GF-D8 (cell line): ENCODE measurements at places on chromosomes 13 and 19.

DNA sequence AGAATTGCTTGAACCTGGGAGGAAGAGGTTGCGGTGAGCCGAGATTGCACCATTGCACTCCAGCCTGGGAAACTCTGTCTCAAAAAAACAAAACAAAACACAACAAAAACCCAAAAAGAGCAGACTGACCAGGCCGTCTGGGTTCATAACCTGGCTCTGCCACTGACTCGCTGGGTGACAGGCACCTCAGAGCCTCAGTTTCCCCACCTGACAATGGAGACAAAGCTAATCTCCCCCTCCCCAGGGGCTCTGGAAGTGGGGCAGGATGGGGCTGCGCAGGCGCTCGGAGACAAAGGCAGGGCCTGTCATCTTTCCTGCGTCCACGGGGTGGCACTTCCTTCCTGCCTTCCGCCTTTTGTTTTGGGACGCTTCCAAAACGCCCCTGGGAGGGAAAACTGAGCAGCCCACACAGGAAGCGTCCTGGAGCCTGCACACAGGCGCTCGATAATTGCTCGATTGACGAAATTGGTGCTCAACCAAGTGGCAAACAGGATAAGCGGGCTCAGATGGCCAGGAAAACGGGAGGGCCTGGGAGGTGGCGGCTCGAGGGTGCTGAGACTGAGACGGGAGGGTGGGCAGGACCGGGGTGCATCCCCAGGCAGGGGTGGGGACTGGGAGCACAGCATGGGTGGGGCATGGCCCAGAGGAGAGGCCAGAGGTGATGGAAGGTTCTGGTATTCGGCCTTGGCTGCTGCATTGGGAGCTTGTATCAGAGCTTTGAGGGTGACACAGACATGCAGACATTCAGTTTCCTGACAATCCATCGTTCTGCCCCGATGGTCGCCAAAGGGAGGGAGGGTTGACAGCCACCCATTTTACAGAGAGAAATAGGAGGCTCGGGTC lies 17.8 kb downstream of the SPC24 start:
- DNase-seq, result peak; percentile 26

DNA sequence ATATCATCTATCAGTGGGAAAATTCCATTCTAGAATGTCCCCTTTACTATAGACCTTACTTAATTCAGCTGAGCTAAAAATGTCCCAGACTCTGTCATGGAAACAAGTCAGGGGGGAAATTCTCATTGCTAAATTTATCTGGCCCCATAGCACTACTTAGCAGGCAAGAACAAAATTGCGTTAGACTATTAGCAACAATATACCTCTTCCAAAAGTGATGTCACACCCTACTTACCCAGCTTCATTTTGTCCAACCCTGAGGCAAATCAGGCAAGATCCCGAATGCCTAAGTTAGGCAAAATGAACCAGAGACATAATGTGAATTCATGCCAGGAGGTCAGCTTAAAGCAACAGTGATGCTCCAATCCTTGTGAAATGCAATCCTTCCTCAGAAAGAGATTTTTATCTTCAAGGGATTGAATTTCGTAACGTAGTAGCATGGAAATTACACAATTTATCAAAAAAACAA lies 93.7 kb downstream of the FRY start:
- peak; percentile 97 for DNase-seq

- no peak for DNase-seq
These were observed 51.5 kb downstream of the INSR start for GRCh38 chr19:7242601-7243258.

DNA sequence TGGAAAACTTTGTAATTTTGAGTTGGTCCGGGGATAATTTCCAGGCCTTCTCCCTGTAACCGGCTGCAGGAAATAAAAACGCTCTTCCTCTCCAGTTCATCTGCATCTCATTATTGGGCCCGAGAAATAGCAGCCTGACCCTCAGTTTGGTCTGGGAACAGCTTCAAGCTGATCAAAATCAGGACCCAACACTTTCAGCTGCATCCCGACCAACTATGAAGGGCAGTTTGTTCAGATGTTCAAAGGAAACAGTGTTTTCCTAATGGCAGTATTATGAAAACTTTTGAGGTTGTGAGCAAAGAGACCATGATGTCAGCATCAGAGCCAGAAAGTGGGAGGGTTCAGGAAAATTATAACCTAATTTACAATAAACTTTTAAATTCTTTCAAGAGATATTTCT lies 35.7 kb downstream of the STK24 start:
- no peak for DNase-seq

DNA sequence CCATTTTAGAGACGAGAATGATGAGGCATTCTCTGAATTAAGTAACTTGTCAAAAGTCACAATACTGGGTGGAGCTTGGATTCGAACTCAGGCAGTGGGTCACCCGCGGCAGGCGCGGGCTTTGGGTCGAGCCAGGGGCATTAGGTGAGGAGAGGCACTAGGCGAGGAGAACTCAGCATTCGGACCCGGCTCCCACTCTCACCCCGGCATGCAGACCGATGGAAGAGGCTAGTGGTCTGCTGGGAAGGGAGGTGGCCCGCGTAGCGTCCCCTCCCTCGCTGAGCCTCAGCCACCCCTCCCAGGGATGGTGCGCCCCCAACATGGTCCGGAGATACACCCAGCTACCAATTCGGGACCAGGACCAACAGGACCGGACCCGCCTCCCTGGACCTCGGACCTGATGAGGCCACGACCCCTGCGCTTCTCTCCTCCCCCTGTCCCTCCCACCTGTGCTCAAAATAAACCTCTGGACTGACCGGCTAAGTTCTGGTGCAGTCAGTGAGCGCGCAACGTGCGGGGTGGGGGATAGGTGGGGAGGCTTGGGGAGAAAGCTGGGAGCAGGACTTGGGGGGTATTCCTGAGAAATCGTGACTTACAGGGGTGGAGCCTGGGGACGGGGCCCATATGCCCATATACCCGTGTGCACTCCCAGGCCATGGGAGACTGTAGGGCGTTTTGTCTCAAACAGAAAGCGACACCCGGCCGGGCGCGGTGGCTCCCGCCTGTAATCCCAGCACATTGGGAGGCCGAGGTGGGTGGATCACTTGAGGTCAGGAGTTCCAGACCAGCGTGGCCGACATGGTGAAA lies 1.3 kb upstream of the SNAPC2 start:
- DNase-seq, result no peak

GRCh38 chr13:32627793-32628192 lies 41.5 kb downstream of the PDS5B start:
- no peak for DNase-seq

DNA sequence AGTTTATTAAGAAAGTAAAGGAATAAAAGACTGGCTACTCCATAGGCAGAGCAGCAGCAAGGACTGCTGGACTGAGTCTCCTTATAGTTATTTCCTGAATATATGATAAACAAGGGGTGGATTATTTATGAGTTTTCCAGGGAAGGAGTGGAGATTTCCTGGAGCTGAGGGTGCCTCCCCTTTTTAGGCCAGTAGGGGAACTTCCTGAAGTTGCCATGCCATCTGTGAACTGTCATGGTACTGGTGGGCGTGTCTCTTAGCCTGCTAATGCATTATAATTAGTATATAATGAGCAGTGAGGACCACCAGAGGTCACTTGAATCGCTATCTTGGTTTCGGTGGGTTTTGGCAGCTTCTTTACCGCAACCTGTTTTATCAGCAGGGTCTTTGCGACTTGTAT lies 13.5 kb downstream of the ZSCAN5A start:
- DNase-seq, result no peak

GRCh38 chr19:4781801-4782200 lies 9.7 kb upstream of the FEM1A start:
- DNase-seq, result no peak

GRCh38 chr19:588093-588740 lies 1.5 kb upstream of the HCN2 start:
- peak; percentile 43 for DNase-seq

- DNase-seq, result no peak
These were observed 6.4 kb downstream of the GARRE1 start for GRCh38 chr19:34260771-34261173.

- DNase-seq, result no peak
These were observed 153.8 kb downstream of the PCDH9 start for GRCh38 chr13:67076378-67076777.

DNA sequence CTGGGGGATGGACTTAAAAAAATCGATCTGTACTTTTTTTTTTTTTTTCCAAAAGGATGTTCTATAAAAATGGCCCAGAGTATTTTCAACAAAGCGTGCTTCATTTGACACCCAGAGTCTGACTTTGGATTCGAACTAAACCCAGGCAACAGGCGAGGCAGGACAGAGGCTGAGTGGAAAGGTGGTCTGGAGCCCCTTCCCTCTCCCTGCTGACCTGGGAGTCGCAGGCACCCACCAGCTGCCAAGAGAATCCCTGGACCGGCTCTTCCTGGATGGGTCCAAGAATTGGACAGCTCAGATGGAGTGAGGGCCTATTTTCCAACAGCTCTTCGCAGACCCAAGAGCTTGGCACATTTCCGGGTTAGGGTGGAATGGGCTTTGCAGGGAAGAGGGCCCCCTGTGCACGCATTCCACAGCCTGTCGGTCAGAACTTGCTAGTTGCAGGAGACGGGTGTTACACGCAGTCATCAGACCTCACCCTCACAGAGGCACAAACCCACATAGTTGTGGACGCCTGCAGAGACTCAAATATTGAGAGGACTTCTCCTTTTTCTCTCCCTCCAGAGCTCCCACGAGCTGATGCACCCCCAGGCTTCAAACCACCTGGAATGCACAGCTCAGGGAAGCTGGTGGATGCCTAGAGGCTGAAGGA lies 15.2 kb downstream of the KCTD15 start:
- no peak for DNase-seq

GRCh38 chr19:49669516-49669915 lies 3.8 kb downstream of the BCL2L12 start:
- no peak for DNase-seq

DNA sequence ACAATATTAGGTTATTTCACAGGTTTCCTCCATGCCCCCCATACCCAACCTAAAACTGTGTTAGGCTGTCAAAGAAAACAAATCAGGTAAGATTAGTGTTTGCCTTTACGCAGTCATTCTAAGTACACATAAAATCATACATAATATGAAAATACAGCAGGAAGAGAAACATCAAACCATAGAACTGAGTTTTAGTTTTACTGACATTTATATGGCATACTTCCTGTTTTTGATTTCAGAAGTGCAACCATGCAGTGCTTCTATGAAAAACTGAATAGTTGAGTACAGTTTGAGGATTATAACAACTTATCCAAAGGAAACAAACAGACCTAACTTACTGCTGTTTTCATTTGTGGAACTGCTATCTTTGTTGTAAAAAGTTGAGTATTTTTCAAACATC lies 91.3 kb downstream of the KCNRG start:
- peak; percentile 32 for DNase-seq

DNA sequence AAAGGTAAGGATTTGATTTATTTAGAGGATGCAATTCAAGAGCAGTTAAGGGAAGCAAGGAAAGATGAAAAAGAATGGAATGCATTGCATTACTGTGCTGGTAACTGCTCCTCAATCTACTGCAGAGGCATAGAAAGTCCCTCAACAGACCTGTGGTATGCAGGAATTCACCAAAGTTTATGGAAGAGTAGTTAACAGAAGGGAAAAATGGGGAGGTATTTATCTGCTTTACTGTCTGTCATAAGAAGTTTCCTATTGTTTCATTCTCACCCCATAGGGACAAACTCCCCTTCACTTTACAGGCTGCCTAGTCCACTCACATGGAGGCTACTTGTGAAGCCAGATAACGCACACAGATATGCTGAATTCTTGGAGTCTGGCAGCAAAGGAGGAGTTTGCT lies 354.9 kb upstream of the SPRY2 start:
- DNase-seq, result no peak

- DNase-seq, result no peak
These were observed 513.0 kb downstream of the IRS2 start for GRCh38 chr13:109273326-109273751.

DNA sequence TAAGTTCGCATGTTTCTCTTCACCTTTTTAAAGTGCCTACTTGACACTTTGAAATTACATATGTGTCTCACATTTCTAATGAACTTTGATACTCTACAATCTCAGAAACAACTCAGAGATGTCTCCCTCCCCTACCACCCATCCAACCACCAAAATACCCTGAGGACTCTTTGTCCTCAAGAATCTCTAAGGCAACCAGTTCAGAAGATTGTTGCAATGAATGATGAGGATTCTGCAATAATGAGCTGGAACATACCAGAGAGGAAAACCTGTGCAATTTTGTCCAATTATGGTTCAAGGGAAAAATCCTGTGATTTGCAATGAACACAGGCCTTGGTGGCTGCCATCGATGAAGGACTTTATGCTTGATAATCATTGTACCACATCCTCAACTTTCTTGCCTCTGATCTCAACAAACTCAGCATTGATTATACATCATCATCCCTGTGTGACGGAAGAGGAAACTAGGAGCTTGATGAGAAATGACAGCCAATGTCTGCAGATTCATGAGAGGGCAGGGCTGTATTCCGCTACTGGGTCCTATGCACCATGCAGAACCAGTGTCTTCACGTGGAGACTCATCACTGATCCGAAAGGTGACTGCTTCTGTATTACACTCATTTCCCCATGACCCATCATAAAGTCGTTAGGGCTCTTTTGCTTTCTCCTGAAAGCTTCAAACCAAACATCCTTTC lies 1.1 kb downstream of the FPR1 start:
- no peak for DNase-seq

DNA sequence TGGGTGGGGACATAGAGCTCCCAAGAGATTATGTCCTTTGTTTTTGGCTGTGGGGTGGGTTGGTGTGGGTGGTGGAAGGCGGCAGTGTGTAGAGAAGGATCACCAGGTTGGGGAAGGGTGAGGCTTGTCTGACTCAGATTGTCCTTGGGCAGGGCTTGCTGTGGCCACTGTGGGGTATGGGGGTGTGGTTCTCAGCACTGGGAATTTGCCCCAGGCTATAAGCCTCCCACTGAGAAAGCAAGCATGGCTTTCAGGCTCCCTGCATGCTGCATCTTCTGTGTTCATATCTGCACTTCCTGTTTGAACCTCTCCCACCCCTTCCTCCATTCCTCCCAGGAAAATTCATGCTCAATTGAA lies 34.9 kb downstream of the DNAJC15 start:
- DNase-seq, result no peak

DNA sequence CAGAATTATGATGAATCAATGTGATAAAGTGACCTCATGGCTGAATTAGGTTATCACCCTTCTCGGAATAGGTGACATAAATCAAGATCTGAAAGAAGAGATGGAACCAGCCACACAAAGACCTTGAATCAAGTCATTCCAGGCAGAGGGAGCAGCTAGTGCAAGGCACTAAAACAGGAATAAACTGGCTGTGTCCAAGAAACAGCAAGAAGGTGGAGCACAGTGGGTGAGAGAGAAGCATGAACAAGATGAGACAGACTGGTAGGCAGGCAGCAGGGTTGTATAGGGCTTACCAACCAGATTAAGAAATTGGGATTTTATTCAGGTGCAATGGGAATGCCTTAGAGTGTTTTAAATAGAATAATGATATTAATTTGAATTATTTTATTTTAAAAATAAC lies 470.3 kb downstream of the PCDH20 start:
- no peak for DNase-seq

DNA sequence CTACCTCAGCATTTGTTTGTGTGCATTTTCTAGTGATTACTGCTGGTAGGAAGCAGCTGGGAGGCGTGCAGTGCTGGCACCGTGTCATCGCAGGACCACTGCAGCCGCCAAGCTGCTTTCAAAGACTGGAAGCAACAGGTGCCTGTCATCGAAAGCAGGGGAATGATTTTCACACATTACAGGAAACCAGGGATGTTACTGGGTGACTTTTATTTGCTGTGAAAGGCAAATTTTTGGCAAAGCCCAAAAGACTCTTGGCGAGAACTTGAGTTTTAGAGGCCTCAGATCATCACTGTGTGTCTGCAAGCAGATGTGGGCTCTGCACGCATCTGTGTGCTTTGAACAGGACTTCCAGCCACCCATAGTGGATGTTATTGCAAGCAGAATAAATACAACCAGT lies 176.4 kb downstream of the FLT1 start:
- DNase-seq, result no peak

GRCh38 chr19:34171539-34171876 lies 796 bp upstream of the LSM14A start:
- no peak for DNase-seq
